ENCODE measurements at places on chromosomes 12 and 14.

- DNase-seq, result no peak
Observed at GRCh38 chr14:36424478-36425102, 95.4 kb downstream of the NKX2-1 start.

- DNase-seq, result no peak
Observed at GRCh38 chr14:36653413-36653812, 8.2 kb upstream of the PAX9 start.

DNA sequence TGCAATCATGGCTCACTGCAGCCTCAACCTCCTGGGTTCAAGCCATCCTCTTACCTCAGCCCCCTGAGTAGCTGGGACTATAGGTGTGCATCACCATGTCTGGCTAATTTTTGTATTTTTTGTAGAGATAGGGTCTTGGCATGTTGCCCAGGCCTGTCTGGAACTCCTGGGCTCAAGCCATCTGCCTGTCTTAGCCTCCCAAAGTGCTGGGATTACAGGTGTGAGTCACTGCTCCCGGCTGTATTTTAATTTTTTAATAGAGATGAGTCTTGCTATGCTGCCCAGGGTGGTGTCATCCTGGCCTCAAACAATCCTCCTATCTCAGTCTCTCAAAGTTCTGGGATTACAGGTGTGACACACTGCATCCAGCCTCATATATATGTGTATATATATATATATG, 31.7 kb upstream of the GPRC5A start:
- no peak for DNase-seq

DNA sequence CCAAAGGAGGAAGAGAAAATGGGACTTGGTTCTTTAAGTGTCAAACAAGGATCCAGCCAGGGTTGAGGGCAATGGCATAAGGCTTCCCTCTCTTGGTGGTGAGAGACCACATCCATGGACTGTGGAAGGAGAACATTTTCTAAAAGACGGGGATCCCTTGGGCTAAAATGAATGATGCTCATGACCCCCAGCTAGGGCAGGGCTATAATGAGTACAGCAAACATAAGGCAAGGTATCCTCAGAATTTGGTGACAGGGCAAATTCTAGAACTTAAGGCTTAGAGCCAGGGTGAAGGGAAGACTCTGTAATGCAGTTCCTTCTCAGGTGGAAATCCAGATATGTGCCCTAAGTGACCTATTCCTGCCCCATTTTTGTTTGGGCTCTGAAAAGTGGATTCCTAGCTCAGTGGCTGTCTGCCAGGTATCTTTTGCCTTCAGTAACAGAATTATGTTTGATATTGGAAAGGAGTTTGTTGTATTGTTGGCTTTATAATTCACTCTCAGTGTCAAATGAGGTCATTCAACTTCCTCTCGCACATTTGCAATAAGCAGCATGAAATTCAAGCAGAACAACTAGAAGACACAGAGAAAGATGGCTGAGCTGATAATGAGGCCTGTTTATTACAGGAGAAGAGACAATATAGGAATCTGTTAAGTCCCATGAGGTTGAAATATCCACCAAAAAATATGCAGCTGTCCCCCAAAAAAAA, 76.8 kb downstream of the DAD1 start:
- no peak for DNase-seq

GRCh38 chr14:75196468-75196867, 20.1 kb upstream of the TMED10 start:
- DNase-seq, result no peak

DNA sequence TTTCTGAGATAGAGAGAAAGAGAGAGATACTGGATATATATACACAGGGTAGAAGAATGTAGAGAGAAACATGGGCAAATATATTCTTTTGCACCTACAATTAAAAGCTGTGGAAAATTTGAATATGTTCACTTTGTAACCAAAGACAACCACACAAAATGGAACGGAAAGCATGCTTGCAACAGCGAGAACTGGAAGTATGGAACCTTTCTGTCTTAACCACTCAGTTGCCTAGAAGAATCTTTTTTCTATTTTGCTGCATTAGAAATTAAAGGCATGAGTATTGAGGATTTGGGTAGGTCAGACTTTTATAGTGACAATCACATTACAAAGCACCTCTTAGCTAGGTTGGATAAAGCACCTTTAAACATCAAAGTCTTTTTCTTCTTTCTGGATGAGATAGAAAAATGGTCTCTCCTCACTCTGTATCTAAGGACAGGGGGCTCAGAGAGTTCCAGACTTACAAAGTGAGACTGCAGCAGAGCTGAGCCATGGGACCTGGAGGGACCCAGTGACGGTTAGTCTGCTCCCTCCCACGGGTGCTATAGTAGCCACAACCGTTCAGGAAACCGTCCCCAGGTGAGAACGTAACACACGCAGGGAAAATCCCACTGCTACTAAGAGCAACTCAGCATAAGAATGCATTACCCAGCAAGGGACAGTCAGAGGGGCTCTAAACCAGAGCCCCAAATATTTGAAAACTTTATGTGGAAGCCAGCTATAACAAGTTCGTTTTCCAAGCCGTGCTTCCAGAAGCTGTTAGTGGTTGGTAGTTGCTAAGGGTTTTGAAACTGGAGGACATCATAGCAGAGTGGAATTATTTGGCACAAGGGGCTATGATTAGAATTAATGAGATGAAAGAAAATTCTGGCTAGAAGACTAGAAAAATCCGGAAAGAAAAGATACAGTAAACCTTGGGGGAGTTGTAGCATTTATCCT, 97.1 kb downstream of the DAD1 start:
- DNase-seq, result peak; percentile 38

- no peak for DNase-seq
Observed at GRCh38 chr12:67916266-67916970, 72.8 kb upstream of the IFNG-AS1 start.

GRCh38 chr12:123346946-123347345, 17.7 kb downstream of the SBNO1 start:
- no peak for DNase-seq

DNA sequence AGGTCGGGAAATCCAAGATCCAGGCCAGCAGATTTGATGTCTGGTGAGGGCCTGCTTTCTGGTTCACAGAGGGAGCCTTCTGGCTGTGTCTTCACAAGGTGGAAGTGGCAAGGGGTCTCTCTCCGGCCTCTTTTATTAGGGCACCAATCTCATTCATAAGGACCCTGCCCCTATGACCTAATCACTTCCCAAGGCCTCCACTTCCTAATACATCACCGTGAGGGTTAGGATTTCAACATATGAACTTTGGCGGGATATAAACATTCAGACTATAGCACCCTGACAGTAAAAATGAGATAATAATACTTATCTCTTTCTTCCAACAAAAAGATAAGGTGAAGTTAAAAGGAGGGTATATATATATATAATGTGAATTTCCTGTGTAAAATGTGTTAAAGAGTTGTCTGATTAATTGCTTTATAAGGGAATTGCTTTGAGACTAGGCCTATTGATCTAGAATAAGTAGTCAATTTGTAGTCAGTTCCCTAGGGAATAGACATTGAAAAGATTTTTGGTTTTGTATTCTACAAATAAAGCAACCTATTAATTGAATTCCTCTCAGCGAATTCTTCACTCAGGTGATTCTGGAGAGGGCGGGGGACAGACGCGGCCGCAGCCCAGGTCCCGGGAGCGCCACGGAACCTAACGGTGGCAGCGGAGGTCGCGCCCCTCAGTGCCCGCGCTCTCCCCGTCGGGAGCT, 516 bp upstream of the LGALS3 start:
- DNase-seq, result no peak

DNA sequence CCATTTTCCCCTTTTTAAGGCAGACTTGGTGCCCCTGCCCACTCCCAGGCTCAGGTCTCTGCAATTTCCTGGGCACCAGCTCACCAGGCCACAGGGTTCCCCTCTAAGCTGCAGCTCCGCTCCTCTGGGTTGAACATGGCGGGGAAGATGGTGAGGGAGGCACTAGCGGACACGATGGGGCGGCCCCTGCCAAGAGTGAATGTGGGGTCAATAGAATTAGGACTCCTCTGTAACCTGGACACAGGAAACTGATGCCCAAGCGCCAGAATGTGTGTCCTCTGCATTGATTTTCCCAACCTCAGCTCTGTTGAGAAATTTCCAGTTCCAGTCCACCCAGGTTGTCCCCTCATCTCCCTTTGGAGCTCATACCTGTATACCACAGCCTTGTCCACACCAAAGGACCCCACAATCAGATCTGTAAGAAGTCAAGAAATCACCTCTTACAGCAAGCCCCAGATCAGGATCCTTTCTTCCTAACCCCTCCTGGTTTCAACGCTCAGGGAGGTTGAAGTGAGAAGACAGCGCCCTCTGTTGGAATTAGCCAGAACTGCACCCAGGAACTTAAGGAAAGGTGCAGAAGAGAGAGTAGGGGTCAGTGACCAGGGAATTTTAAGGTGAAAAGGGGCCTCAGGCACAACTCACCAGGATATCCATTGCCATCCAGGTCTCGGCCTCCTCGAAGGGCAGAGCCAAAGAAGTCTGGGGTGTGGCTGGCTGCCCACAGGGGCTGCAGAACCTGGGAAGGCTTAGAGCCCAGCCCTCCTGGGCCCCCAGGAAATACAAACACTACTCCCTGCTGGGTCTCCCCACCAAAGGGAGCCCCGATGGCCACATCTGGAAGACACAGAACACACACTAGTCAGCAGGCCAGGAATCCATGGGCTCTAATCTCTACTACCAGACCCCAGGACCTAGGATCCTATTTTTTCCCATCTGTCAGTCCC, 14.7 kb downstream of the ITGA5 start:
- DNase-seq, result peak; percentile 66

DNA sequence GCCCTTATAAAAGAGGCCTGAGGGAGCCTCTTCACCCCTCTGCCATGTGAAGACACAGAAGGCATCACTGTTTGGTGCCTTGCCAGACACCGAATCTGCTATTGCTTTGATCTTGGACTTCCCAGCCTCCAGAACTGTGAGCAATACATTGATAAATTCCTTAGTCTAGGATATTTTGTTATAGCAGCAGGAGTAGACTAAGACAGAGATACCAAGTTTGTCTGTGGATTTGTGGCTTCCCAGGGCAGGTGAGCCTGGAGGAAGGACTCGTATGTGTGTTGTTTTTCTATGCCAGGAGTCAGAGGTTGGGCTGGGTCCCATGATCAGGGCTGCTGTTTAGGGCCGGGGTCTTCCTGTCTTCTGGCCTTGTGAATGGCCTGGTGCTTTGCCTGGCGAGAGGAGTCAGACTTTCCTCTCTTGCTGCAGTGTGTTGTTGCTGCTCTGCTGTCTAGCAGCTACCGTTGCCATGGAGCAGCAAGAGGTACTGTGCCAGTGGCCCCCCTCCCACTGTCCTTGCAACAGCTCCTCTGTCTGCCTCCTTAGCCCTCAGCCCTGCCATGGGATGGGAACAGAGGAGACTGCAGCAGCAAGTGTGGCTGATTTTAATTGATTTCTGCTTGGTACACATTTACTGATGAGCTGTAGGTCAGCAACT, 111.2 kb downstream of the CHST11 start:
- DNase-seq, result no peak

GRCh38 chr12:501722-502447, 42.1 kb downstream of the B4GALNT3 start:
- DNase-seq, result no peak
